Spinal cord (tissue), 10 donors: ENCODE measurements at places on chromosomes 4 and X. TPM values are rescaled to one million over a fixed set of nuclear protein-coding genes. Genes with fewer than 3 reads are reported as not detected.
A peak's percentile ranks its signal among the peaks of the same experiment; 100 is the strongest.

GRCh38 chr4:102807345-102807744 is 20.0 kb downstream of the UBE2D3 start:
- H3K4me1 ChIP-seq, result peaks cover 5% of the 10 kb centered on the region
- H3K27me3 ChIP-seq, result no peaks in the 10 kb centered on the region
- no peak overlapping the region for H3K27ac ChIP-seq
- peaks cover 19% of the 10 kb centered on the region for H3K36me3 ChIP-seq
- H3K4me3 ChIP-seq, result no peak overlapping the region
- DNase-seq, result no peak

Gene RPS6KA6
- polyA plus RNA-seq, result 10.4 TPM

Gene PAGE2B
- polyA plus RNA-seq, result not detected

Gene NAA10
- 115 TPM for polyA plus RNA-seq

Gene HSFX2
- 0.86 TPM for polyA plus RNA-seq

Gene FAM90A26
- 0.20 TPM for polyA plus RNA-seq

- H3K4me1 ChIP-seq, result peaks cover 4% of the 10 kb centered on the region
- H3K27me3 ChIP-seq, result no peaks in the 10 kb centered on the region
- no peaks in the 10 kb centered on the region for H3K36me3 ChIP-seq
- no peak overlapping the region for H3K4me3 ChIP-seq
- no peak for DNase-seq
- H3K27ac ChIP-seq, result no peak overlapping the region
Observed at GRCh38 chr4:173337463-173337862, 3.3 kb upstream of the HMGB2 start.

Gene ADH4
- 0.26 TPM for polyA plus RNA-seq

- H3K27ac ChIP-seq, result peak overlapping the region; percentile 26
- H3K4me3 ChIP-seq, result no peak overlapping the region
- H3K4me1 ChIP-seq, result peaks cover 6% of the 10 kb centered on the region
- H3K36me3 ChIP-seq, result no peaks in the 10 kb centered on the region
Observed at GRCh38 chr4:151807220-151807619, 46.4 kb upstream of the GATB start.

Gene YIPF6
- 30.7 TPM for polyA plus RNA-seq

- DNase-seq, result no peak
- H3K4me3 ChIP-seq, result no peak overlapping the region
- H3K27me3 ChIP-seq, result no peaks in the 10 kb centered on the region
Observed at GRCh38 chr4:137203601-137204000, 328.7 kb downstream of the PCDH18 start.

DNA sequence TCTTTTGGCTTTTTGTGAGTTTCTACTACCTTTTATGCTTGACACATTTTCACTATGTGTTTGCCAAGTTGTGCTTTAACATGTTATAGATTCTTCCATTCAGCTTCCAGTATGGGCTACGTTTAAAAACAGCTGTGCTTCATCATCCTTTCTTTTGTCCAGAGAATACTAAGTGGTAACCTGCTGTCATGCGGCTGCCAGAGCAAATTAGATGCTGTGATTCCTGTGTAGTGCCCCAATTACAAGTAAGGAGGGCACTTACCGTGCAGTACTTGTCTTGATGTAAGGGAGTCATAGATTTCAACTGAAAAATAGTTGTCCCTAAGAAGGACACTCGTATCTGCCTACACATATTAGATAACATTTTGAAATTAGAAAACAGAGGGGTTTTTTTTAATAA is 531.8 kb upstream of the GALNTL6 start:
- no peaks in the 10 kb centered on the region for H3K36me3 ChIP-seq
- no peak overlapping the region for H3K27ac ChIP-seq
- H3K4me3 ChIP-seq, result no peak overlapping the region
- no peaks in the 10 kb centered on the region for H3K4me1 ChIP-seq
- DNase-seq, result no peak

DNA sequence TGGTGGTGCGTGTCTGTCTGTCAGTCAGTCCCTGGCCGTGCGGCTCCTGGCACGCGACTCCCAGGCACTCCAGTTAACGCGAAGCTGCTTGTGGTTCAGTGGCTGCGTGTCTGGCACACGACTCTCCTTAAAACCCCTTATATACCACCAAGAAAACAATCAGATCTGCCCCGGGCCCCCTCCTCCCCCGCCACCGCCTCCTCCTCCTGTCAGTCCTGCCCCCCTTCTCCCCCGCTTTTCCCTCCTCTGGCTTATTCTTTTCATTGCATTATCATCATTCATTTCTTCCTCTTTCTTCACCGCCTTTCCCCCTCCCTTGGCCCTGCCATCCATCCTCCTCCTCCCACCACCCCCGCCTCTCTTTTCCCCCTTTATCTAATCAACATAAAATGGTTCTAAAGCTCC is at the start of gene NEUROG2:
NEUROG2 (minus strand) TSS at position 115 of the 405 bp plus-strand sequence. CDS start 705 bp downstream, outside the sequence.
- no peaks in the 10 kb centered on the region for H3K36me3 ChIP-seq
- H3K4me1 ChIP-seq, result peaks cover 47% of the 10 kb centered on the region
- H3K27ac ChIP-seq, result peak within 1 kb of the TSS; percentile 64

Gene HHIP
- 13.9 TPM for polyA plus RNA-seq

DNA sequence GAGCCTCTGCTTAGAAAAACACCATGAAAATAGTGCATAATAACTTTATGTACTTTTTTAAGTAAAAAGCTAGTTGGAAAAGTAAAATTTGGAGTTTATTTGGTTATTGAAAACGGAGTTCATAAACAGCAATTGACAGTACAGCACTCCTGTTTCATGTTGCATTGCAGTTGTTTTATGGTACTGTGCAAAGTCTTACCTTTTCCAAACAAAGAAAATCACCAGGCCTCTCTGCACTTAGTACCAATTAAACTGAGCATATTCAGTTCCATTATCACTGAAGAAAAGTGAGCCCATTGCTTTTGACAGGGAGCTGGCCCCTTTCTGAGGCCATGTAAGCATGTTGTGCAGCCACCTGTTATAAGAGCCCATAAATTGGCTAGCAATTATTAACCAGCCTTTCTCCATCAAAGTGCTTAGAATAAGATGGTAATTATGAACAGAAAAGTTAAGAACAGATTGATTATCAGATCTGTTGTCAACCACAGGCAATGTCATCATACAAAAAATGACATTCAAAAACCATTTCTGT is 376.6 kb upstream of the EMCN start:
- H3K27ac ChIP-seq, result no peak overlapping the region
- no peaks in the 10 kb centered on the region for H3K4me1 ChIP-seq
- no peak overlapping the region for H3K4me3 ChIP-seq
- DNase-seq, result no peak
- no peaks in the 10 kb centered on the region for H3K36me3 ChIP-seq

GRCh38 chr4:81700189-81700588 is 228.5 kb upstream of the RASGEF1B start:
- no peaks in the 10 kb centered on the region for H3K36me3 ChIP-seq
- DNase-seq, result no peak
- no peak overlapping the region for H3K4me3 ChIP-seq
- H3K27ac ChIP-seq, result no peak overlapping the region

DNA sequence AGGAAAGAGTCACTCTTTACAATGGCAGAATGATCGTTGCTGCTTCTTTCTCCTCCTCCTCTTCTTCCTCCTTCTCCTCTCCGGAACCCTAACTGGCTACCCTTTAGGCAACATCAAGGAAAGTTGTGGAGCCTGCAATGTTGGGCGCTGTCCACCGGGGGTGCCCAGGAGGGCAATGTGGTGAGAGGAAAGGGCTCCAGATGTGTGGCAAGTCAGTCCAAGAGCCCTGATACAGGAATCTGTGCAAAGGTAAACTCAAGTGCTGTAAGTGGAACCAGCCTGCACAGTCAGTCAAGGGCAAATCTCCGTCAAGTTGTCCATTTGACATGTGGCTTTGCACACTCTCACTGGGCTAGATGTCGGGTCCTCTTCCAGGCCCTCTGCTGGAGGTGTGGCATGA is 2.8 kb downstream of the RTL5 start:
- no peak overlapping the region for H3K27ac ChIP-seq
- peaks cover 64% of the 10 kb centered on the region for H3K4me1 ChIP-seq
- H3K4me3 ChIP-seq, result no peak overlapping the region

- no peak overlapping the region for H3K4me3 ChIP-seq
- H3K27ac ChIP-seq, result no peak overlapping the region
- H3K4me1 ChIP-seq, result no peaks in the 10 kb centered on the region
- no peaks in the 10 kb centered on the region for H3K36me3 ChIP-seq
Observed at GRCh38 chrX:36640232-36640631, 367.9 kb upstream of the FAM47C start.

Gene SLC6A8
- 77.0 TPM for polyA plus RNA-seq

Gene TEX13B
- not detected for polyA plus RNA-seq

GRCh38 chr4:38157592-38157991 is 197.4 kb downstream of the PTTG2 start:
- H3K36me3 ChIP-seq, result no peaks in the 10 kb centered on the region
- H3K27ac ChIP-seq, result no peak overlapping the region
- H3K4me3 ChIP-seq, result no peak overlapping the region
- H3K27me3 ChIP-seq, result no peaks in the 10 kb centered on the region

DNA sequence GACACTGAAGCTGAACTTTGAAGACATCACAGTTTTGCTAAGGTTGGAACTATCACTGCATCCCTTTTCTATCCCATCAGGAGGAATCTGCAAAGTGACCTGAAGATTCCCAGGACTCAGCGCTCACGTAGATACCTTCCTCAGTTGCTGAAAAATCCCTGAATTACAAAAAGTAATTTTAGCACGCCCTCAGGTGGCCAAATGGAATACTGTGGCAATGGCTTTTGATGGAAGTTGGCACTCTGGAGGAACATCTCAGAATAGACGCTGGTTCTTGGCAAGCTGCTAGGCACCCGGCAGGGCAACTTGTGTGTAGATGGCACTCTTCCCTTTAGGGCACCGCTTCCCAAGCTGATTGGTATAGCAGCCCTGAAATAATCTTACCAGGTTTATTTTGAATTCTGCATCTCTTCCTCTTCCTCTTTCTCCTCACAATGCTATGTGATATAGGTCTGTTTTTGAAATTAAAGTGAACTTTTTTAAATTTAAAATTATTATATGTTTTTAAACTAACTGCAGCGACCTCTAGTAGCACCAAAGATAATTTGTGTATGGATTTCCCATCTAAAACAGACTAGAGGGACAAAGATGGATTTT is 16.3 kb upstream of the ESX1 start:
- H3K27me3 ChIP-seq, result peaks cover 19% of the 10 kb centered on the region
- no peaks in the 10 kb centered on the region for H3K4me1 ChIP-seq
- no peaks in the 10 kb centered on the region for H3K36me3 ChIP-seq

GRCh38 chrX:22365460-22365859 is 92.7 kb downstream of the CBLL2 start:
- no peaks in the 10 kb centered on the region for H3K4me1 ChIP-seq
- no peak overlapping the region for H3K27ac ChIP-seq
- peaks cover 2% of the 10 kb centered on the region for H3K27me3 ChIP-seq
- H3K4me3 ChIP-seq, result no peak overlapping the region
- no peak for DNase-seq

DNA sequence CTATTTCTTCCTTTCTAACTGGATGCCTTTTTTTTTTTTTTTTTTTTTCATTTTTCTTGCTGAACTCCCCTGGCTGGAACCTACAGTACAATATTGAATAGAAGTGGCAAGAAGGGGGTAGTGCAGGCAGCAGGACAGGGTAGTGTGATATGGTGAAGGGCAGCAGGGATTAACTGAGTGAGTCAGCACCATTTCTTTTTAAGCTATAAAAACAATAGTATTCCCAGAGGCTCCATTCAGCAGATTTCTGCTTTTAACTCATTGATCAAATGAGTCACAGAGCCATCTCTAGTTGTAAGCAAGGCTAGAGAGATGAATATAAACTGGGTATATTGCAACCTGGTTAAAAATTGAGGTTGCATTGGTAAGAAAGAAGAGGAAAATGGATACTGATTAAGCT is 53.6 kb upstream of the SETD7 start:
- H3K4me3 ChIP-seq, result no peak overlapping the region
- H3K4me1 ChIP-seq, result no peaks in the 10 kb centered on the region
- DNase-seq, result no peak
- no peaks in the 10 kb centered on the region for H3K36me3 ChIP-seq
- no peaks in the 10 kb centered on the region for H3K27me3 ChIP-seq

DNA sequence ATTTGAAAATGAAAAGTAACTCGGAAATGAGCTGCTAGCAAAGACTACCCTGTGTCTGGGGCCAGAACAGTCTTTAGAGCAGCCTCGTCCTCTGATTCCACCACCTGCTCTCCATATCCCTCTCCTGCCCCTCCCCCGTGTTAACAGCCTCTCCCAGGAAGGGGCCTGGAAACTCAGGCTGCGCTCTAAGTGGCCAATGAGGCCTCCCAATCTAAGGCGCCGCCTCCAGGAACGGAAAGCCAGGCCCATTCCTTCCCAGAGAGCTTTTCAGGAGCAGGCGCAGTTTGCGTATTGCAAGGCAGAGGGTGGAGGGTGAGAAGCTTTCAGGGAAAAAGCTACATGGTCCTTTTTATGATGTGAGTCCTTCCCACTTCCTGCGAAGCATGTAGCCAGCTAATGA is 31.2 kb downstream of the RS1 start:
- H3K36me3 ChIP-seq, result no peaks in the 10 kb centered on the region
- peaks cover 2% of the 10 kb centered on the region for H3K27me3 ChIP-seq
- no peak overlapping the region for H3K27ac ChIP-seq
- peaks cover 3% of the 10 kb centered on the region for H3K4me1 ChIP-seq
- peak; percentile 0 for DNase-seq

Gene KCNE5
- polyA plus RNA-seq, result 67.8 TPM

DNA sequence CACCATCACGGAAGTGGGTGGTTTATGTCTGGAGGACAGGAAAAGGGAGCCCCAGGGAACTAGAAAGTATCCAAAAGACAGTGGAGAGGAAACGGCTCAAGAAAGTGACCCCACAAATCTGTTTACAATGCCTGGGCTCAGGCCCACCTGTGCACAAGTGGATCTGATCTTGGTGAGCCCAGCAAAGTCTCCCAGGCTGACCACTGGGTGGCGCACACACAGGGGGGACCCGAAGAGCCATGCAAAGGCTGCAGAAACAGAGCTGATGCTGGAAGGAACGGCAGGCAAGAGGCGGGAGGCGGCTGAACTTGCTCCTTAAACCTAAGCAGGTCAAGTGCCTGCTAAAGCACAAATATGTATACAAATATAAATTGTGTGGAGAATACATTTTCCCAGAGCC is 9.6 kb downstream of the HAUS7 start:
- H3K4me3 ChIP-seq, result no peak overlapping the region
- H3K4me1 ChIP-seq, result peaks cover 17% of the 10 kb centered on the region
- DNase-seq, result peak; percentile 54
- peaks cover 48% of the 10 kb centered on the region for H3K36me3 ChIP-seq
- no peaks in the 10 kb centered on the region for H3K27me3 ChIP-seq

Gene IDH3G
- polyA plus RNA-seq, result 122 TPM

DNA sequence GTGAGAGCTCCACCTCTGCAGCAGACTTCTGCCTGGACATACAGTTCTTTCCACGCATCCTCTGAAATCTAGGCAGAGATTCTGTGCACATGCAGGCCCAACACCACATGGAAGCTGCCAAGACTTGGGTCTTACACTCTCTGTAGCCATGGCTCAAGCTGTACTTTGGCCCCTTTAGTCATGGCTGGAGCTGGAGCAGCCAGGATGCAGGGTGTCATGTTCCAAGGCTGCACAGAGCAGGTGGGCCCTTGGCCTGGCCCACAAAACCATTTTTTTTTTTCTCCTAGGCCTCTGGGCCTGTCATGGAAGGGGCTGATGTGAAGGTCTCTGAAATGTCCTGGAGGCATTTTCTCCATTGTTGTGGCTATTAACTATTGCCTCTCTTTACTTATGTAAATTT is 990.5 kb upstream of the ADGRL3 start:
- no peak overlapping the region for H3K27ac ChIP-seq
- H3K27me3 ChIP-seq, result no peaks in the 10 kb centered on the region
- no peaks in the 10 kb centered on the region for H3K36me3 ChIP-seq
- DNase-seq, result no peak

- no peak overlapping the region for H3K27ac ChIP-seq
- no peaks in the 10 kb centered on the region for H3K36me3 ChIP-seq
- DNase-seq, result no peak
- no peak overlapping the region for H3K4me3 ChIP-seq
- H3K4me1 ChIP-seq, result no peaks in the 10 kb centered on the region
Observed at GRCh38 chr4:23235628-23236390, 543.1 kb downstream of the GBA3 start.

- no peaks in the 10 kb centered on the region for H3K27me3 ChIP-seq
- no peak overlapping the region for H3K4me3 ChIP-seq
- H3K36me3 ChIP-seq, result no peaks in the 10 kb centered on the region
- H3K4me1 ChIP-seq, result no peaks in the 10 kb centered on the region
Observed at GRCh38 chr4:165454426-165454825, 75.6 kb downstream of the CPE start.
